ENCODE measurements at places on chromosomes 5 and 9.

- DNase-seq: no peak
Observed at GRCh38 chr5:142074006-142074405, 34.6 kb upstream of the NDFIP1 start.

GRCh38 chr9:136599811-136600660, 54.2 kb upstream of the NOTCH1 start:
- DNase-seq: no peak

GRCh38 chr5:137088175-137088574, 411.0 kb downstream of the SPOCK1 start:
- DNase-seq: no peak

- no peak for DNase-seq
Observed at GRCh38 chr9:107147134-107147533, 135.9 kb upstream of the RAD23B start.

GRCh38 chr5:34688015-34688810, 32.1 kb downstream of the RAI14 start:
- DNase-seq: no peak

GRCh38 chr5:161566081-161566480, 19.6 kb upstream of the GABRB2 start:
- no peak for DNase-seq

Measured in GM06990 (cell line).